ENCODE measurements at places on chromosomes 6 and 20.

DNA sequence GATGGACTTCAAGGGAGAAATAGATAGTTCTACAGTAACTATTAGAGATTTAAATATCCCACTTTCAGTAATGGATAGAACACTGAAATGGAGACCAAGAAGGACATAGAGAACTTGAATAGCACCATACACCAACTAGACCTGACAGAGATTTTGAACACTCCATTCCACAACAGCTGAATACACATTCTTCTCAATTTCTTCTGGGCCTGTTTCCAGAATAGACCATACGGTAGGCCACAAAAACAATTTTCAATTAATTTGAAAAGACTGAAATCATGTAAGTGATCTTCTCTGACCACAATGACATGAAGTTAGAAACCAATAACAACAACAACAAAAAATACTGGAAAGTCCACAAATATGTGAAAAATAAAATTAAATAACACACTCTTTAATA, 979.1 kb upstream of the FLRT3 start:
- no peak for DNase-seq

DNA sequence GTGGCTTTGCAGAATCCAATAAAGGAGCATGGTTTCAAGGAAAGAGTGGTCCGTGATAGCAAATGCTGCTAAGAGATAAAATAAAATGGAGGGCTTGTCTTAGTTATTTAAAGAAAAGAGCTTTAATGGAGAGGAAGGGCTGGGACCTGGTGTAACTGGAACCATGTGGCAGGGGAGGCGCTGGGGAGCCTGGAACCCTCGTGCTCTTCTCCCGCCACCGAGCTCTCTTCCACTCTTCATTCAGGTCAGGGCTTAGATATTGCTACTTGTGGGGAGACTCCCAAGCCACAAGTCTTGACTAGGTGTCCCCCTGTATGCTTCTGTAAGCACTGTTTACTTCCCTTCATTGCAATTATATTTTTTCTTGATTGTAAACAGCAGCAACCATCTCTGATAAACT, 15.2 kb upstream of the ARFGEF3 start:
- no peak for DNase-seq

GRCh38 chr6:170096191-170096802, 194.6 kb downstream of the DLL1 start:
- DNase-seq: no peak

- no peak for DNase-seq
Measured at GRCh38 chr6:55130806-55131324, 43.5 kb upstream of the HCRTR2 start.

DNA sequence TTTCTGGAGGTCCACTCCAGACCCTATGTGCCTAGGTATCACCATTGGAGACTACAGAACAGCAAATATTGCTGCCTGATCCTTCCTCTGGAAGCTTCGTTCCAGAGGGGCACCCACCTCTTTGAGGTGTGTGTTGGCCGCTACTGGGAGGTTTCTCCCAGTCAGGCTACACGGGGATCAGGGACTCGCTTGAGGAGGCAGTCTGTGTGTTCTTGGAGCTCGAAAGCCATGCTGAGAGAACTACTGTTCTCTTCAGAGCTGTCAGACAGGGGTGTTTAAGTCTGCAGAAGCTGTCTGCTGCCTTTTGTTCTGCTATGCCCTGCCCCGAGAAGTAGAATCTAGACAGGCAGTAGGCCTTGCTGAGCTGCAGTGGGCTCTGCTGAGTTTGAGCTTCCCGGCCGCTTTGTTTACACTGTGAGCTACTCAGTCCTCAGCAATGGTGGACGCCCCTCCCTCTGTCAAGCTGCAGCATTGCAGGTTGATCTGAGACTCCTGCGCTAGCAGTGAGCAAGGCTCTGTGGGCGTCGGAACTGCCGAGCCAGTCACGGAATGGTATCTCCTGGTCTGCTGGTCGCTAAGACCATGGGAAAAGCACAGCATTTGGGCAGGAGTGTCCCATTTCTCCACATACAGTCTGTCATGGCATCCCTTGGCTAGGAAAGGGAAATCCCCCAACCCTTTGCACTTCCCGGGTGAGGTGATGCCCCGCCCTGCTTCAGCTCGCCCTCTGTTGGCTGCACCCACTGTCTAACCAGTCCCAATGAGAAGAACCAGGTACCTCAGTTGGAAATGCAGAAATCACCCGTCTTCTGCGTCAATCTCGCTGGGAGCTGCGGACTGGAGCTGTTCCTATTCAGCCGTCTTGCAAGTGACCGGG, 32.5 kb upstream of the ASCC3 start:
- no peak for DNase-seq

GRCh38 chr6:37638414-37639341, 59.0 kb downstream of the MDGA1 start:
- no peak for DNase-seq

GRCh38 chr6:40606981-40607380, 19.8 kb upstream of the LRFN2 start:
- DNase-seq: no peak

DNA sequence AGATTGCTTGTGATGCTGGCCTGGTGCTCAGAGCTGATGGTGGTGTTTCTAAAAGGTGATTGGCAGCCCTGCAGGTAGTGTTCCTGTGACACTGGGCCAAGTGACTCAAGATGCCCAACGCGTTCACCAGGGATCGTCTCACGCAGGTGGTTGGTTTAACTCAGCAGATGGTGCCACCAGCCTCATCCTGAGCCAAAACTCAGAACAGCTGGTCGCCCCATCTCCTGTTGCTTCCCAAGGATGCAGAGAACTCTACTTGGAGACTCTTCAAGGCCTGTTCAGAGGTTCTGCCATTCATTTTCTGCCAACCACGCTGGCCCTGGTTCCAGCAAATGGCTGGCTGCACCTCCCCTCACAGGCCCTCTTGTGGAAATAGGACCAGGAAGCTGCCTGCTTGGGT, 394.4 kb downstream of the CDH26 start:
- DNase-seq: no peak

DNA sequence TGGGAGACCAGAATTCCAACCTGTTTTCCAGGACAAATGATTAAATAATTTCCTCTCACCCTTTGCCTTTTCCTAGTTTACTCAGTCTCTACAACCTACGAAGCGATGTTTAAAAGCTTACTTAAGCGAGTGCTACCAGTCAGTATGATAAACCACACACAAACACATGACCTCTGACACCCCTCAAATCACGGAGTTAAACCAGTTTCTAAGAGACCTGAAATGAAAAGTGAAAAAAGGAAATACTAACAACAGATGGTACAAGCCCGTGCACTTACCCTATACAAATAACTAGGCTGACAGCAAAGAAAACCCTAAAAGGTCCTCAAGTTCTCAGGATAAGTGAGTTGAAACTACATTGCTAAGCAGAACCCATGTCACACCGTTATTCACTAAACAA, 7.7 kb downstream of the TNFRSF21 start:
- DNase-seq: no peak

- DNase-seq: no peak
Measured at GRCh38 chr6:37673436-37673835, 24.2 kb downstream of the MDGA1 start.

DNA sequence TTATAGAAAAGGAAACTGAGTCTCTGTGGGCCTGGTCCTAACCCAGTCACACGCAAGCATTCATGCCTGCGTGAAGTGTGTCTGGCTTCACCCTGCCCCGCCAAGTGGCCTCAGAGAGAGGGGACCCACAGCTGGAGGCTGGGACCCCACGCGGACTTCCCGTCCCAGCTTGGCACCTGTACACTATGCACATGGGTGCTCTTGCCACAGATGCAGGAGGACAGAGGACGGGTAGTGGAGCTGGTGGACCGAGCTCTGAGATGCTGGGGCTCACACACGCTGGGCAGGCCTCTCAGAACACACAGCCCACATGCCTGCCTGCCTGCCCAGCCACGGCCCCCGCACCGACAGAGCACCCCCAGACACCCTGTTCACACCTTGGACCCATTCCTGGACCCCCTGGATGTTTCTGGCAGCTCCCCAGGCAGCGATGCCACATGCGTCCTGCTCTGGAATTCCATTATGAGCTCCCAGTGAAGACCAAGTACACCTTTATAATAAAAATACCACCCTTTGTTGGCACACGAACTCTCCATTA, 24.9 kb upstream of the SMOC2 start:
- no peak for DNase-seq

- DNase-seq: no peak
Measured at GRCh38 chr20:40563296-40563950, 125.6 kb downstream of the MAFB start.

Data from stimulated activated CD4-positive, alpha-beta T cell treated with anti-CD3 and anti-CD28 coated beads, Interleukin-2, amount 100 ng/mL, for 48 hours (primary cell).